Activated T-cell treated with anti-CD3 and anti-CD28 coated beads, Interleukin-2, amount 50 U/mL, for 4 hours (primary cell): ENCODE measurements at places on chromosomes 7 and 10. TPM values are rescaled to one million over a fixed set of nuclear protein-coding genes. Genes with fewer than 3 reads are reported as not detected.

- no peak for DNase-seq
Measured at GRCh38 chr10:120392245-120392644, 64.8 kb upstream of the PLPP4 start.

PPP1R3C gene
- total RNA-seq: 0.11 TPM

DNA sequence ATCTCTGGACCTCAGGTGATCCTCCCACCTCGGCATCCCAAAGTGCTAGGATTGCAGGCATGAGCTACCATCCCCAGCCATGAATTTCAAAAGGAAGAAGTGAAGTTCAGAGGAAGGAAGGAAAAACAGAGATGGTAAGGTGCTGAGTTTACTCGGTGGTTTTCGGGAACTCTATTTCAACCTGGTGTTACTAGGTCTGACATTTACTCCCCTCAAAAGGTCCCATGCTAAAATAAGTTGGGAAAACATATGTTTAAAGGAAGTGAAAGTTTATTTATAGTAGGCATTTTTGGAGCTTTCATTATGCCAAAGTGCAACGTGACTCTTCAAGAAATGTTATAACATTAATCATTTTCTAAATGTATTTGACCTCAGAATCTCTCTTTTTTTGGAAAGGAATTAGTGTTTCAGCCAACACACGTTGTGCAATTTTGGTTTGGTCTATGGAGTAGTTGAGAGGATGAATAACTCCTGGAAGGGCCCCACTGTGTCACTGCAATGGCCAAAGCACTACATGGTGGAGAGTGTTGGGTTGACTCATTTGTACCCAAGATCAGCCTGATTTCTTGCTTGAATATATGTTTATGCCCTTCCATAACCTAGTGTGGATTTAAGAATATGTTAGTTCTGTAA lies 114.7 kb upstream of the FAM171A1 start:
- DNase-seq: no peak

ARPC1B gene
- total RNA-seq: 282 TPM

GRCh38 chr10:43846187-43846680 lies 197.6 kb upstream of the ZNF32 start:
- DNase-seq: peak; percentile 17

DNA sequence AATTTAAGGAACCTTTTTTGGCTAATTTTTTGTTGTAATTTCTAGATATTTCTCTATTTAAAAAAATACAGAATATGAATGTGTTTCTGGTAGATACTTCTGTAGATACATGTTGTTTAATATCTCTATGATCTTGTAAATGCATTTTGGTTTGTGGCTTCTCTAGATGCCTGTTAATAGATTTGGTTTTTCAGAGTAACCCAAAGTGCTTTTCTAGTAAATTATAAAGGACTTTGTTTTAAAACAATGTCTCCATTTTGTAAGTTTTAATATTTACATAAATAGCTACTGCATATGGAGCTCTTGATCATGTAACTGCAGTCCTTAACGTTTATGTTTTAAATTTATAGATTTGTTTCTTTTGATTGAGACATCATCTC lies 88.5 kb downstream of the MDFIC start:
- no peak for DNase-seq

ICA1 gene
- 0.18 TPM for total RNA-seq

DNA sequence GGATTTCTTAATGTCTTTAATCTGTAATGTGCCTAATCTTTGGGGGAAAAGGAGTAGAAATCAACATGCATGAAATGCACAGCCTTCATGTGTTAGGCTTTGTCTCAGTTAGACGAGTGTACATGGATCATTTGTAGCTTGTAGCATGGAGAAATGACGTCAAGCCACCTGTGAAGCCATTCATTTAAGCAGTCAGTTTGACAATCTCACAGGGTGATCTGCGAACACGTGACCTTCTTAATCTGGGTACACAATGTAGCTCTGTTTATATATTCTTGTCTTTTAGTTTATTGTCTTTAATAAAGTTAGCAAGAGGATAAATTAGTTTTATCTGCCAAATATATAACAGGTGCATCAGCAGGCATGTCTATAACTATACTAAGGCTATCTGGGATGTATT lies 351.9 kb upstream of the LRGUK start:
- no peak for DNase-seq

- DNase-seq: no peak
Measured at GRCh38 chr10:124099604-124100003, 6.2 kb upstream of the CHST15 start.
